ENCODE measurements at places on chromosomes 11 and 22.

DNA sequence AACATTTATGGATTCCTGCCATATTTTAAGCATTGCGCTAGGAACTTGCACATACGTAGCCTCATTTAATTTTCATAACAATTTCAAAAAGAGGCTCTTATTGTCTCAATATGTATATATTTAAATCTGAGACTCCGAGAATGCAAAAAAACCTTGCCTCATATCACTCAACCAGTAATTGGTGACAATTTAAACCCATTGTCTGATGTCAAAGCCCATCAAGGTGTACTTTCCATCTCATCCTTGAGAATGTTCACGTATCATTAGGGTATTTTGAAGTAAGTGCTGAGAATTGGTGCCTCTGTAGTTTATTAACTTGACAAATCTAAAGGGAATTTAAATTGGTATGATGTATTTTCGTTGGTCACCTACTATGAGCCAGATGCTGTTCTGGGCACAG lies 136.5 kb downstream of the FAM76B start:
- no peak for DNase-seq

DNA sequence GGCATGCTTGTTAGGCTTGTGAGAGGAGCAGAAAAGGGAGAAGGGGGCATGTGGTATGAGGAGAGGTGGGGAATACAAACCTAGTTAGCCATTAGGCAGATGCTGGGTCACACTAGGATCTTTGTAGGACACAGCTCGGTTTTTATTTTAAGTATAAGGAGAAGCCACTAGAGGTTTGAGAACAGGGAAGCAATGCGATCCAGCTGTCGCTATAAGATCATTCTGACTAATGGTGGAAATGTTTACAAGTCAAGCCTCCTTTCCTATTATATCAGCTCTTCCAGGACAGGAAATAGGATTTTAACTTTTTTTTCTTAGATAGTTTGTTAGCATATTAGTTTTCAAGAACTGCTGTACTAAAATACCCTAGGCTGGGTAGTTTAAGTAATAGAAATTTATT lies 609.9 kb downstream of the INSC start:
- no peak for DNase-seq

- no peak for DNase-seq
These were observed 152.3 kb upstream of the LARGE1 start for GRCh38 chr22:34072585-34072984.

DNA sequence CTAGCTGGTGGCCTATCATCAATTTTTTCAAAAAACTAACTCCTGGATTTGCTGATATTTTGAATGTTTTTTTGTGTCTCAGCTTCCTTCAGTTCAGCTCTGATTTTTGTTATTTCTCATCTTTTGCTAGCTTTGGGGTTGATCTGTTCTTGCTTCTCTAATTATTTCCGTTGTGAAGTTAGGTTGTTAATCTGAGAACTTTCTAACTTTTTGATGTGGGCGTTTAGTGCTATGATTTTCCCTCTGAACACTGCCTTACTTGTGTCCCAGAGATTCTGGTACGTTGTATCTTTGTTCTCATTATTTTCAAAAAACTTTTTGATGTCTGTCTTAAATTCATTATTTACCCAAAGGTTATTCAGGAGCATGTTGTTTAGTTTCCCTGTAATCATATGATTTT lies 19.1 kb downstream of the NARS2 start:
- no peak for DNase-seq

GRCh38 chr11:102837646-102838045 lies 5.8 kb downstream of the MMP3 start:
- DNase-seq, result no peak

GRCh38 chr22:45554040-45554406 lies 51.3 kb downstream of the FBLN1 start:
- DNase-seq, result no peak

DNA sequence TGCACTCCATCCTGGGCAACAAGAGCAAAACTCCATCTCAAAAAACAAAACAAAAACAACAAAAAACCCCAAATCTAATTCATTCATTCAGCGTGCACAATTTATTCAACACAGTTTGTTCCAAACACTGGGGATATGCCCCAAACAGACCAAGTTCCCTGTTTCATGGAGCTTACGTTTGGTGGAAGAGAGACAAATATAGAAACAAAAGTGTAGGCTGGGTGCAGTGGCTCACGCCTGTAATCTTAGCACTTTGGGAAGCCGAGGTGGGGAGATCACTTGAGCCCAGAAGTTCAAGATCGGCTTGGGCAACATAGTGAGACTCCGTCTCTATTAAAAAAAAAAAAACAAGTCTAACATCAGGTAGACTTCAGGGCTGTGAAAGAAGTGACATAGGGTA lies 52.4 kb downstream of the PTPRJ start:
- DNase-seq, result no peak

GRCh38 chr11:41675205-41675604 lies 215.8 kb upstream of the LRRC4C start:
- no peak for DNase-seq

DNA sequence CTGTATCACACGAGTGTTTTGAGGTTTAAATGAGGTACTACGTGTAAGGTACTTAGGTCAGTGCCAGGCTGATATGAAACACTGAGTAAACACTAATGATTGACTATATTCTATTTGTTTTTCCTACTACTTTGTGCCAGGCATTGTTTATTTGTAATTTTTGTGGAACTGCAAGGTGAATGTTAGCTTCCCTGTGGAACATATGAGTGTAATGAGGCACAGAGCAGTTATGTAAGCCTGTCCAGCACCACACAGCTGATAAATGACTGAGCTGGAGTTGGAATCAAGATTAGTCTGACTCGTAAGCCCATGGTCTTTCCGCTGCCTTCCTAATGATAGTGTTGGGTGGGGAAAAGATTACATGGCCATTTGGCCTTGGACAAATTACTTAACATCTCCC lies 5.9 kb downstream of the SLC37A2 start:
- DNase-seq, result no peak

- no peak for DNase-seq
These were observed 109.7 kb upstream of the CTSC start for GRCh38 chr11:88447281-88447680.

DNA sequence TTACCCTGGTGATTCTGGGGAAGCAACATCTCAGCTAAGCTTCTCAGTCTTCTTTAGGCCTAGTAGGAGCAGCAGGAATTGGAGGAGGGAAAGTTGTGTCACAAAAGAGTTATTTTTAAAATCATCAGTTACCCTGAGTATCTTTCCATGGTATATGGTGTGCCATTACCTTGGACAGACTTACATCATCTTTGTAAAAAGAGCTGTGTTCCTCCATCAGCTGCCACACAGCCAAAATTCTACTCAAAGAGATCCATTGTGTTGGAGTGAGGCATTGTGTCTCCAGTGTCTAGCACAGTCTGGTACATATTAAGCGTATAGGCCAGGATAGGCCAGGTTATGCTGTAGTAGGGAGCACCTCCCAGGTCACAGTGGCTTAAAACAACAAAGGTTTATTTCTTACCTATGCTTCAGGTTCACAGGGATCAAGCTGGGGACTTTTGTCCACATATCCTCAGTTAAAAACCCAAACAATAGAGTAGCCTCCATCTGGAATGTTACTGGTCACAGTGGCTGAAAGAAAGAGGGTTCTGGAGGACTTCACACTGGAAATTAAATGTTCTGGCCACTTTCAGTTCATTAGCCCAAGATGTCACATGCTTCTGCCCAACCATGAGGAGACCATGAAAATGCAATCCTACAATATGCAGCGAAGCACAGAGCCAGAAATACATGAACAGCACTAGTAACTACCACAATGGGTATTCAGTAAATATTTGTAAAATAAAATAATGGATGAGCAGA lies 9.9 kb upstream of the TMPRSS5 start:
- no peak for DNase-seq

- DNase-seq, result no peak
These were observed 1.5 kb downstream of the CRKL start for GRCh38 chr22:20918663-20919218.

DNA sequence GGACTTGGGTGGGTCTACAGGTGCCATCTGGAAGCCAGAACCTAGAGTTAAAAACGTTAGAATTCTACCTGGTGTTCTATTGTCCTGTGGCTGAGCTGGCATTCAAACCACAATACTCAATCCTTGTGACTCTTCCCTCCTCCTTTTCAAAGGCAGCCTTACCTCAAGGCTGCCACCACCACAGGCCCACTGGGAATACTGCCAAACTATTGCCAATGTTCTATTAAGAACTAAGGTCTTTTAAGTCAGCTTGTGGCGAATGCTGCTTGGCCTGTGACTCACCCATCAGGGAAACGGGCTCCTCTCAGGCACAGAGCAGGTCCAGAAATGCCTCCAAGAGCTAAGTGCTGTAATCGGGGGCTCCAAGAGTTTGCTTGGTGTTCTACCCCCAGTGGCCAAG lies 1008.4 kb downstream of the JRKL start:
- no peak for DNase-seq

DNA sequence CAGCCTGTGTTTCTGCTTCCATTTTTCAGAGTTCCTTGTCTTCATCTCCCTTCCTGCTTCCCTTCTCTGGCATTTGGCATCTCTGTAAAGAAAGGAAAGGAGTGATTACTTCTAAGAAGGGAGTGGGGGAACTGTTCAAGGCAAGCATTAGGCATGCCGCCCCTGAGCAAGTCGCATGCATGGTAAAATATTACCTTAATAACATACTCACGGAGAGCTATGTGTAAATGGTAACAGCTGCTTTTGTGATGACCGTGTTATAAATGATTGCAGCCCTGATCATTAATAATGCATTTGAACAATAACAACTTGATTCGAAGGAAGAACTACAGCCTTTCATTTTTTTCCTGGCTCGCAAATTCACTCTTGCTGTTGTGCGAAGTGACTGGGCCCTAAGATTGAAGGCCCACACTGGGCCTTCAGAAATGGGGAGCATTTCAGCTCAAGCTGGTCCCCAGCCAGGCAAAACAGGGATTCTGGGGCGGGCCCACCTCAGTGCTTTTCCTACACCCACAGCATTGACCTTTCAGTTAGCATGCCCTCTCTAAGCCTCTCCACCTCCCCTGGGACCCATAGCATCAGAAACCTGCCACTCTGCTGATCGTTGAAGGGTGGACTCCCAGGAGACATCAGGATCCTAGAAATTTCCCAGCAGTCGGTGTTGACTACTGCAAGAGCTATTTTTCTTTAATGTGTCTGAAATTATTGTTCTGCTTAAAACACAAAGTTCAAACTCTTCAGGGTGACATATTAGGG lies 263.0 kb upstream of the CADM1 start:
- no peak for DNase-seq

DNA sequence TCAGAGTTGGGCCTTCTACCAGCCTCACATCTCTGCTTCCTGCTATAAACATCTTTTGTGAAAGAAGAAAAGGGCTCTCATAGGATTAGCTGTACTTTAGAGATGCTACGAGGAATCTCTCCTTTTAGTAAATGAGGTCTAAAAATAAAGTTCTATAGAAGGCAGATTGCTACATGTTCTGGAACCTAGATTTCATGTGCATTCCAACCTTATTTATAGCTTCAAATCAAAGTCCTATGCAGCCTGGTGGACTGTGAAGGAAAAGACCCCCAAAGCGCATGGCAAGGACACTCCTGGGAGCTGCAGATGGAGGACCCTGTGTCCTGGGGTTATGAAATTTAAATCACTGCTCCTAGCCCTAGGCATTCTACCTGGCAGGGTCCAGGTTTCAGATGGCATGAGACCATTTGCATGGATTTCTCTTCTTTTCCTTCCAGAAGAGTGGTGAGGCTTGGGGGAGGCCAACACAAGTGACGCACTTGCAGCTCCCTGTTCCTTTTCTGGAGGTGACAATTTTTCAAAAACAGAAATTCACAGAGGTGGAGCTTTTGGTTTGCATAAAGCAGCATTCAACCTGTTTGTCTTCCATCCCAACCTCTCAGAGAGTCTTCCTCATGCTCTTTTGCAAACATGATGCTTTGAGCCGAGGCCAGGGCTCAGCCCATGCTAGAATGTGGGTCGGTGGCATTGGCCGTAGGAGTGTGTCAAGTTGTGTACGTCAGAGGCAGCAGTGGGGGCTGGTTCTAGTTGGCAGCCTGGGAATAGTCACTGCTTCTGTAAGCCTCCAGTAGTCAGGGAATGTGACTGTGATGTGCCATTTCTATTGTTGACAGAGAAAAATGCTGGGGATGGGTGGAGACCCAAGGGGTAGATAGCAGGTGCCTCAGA lies 6.3 kb downstream of the CRY2 start:
- no peak for DNase-seq

DNA sequence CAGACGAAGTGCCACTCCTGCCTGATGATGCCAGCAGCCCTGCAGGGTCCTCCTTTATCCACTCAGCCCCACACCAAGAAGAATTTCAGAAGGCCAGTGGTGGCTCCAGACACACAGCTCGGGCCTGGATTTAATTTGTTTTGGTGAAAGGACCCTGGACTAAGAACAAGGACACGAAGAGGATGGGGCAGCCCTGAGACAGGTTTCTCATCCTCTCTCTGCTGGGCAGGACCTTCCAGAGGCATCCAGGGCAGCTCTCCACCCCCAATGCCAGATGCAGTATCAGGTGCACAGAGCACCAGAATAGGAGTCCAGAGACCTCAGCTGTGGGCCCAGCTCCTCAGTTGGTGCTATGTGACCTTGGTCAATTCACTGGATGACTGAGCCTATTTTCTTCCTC lies 72.0 kb downstream of the TRIM29 start:
- DNase-seq, result no peak

GRCh38 chr11:115207166-115207591 lies 297.0 kb downstream of the CADM1 start:
- DNase-seq, result no peak

DNA sequence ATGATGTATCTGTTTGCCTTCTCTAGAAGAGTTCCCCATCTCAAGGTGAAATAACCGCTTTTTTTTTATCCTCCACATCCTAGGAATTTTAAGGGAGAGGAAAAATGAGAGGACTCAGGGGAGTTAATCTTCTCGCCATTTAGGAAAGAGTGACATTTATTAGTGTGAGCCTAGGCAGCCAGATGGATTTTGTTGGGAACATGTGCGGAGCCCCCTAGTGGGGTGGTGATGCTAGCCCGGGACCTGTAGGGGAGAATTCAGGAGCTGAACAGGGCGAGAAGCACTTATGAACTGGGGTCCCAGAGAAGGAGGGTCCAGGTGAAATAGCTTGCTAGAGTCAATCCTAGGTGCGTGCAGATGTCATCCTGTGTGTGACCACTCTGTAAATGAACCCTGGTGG lies 10.7 kb downstream of the IL17RA start:
- DNase-seq, result no peak

DNA sequence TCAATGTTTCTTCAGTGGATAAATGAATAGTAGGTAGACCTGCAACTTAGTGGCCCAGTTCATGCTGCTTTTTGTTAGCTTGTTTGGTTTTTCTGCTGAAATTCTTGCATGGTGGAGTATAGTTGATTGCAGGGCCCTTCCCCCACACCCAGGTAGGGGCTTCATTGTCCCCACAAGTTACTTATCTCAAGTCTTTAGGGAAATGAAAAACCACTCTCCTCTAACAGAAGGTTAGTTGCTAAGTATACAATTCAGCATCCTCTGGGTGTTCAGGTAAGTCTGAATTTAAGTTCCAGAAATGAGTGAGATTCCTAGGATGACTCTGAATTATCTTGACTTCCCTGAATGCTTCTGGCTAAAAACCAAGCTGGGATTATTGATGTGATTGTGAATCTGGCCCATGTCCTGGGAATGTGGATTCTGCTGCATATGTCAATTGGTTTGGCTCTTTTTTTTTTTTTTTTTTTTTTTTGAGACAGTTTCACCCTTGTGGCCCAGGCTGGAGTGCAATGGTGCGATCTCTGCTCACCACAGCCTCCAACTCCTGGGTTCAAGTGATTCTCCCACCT lies 40.3 kb downstream of the BCL2L13 start:
- DNase-seq, result no peak

Data from omental fat pad (tissue), 4 donors.